ENCODE measurements at places on chromosomes 2 and 18.

DNA sequence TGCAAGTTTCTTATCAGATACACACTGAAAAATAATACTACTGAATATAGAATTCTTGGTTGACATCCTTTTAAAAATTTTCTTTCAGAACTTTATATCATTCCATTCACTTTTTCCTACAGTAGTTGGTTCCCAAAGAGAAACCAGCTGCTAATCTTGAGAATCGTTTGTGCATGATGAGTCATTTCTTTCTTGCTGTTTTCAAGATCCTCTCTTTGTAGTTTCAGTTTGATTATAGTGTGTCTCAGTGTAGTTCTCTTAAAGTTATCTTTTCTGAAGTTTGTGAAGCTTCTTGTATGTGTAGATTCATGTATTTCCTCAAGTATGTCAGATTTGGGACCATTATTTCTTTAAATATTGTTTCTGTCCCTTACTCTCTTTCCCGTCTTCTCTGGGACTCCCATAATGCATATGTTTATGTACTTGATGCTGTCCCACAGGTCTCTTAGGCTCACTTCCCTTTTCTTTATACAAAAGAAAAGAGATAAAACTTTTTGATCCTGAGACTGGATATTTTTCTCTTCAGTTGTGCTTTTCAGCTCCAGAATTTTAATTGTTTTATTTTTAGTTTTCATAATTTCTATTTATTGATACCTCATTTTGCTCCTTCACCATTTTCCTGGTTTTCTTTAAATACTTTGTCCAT, 801.0 kb downstream of the TDRD15 start:
- no peak for DNase-seq

DNA sequence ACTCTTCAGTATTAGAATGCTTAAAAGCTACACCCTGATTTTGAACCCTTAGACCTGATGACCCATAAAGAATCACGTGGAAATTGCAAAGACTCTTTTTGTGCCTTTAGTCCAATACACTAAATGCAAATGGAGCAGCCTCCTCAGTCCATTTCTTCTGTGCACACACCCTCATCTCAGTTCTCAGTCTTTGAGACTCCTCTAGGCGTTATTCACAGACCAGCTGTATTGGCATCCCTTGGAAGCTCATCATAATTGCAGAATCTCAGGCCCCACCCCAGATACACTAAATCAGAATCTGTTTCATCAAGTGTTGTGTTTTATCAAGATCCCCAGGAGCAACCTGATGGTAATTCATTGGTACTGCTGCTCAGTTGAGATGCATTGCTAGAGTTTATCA, 335.0 kb upstream of the ATP5MC3 start:
- no peak for DNase-seq

DNA sequence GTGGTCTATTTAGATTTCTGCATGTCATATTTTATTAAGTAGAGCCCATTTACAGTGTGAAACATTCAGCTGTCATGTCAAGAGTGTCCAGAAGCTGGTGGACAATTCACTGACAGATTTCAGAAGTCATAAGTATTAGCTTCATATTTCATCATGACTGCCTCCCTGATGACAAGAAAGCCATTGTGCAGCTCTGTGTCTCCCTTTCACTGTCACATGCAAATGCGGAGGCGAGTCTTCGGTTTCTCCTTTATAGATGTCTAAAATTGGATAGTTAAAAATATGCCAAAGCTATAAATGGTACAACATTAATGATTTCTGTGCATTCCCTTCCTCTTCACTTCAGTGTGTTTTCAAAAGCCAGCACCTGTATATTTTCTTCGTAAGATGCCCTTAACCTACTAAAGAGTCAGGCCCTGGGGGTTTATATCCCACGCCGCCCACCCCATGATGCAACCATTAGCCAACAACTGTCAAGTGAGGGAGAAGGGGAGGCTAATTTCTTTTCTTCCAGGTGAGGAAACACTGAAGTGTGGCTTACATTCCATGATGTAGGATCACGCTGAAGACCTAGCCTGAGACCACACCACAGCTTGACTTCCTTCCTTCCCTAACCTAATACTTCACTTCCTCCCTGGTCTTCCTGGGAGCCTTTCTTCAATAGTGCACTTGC, 99.6 kb upstream of the DDX18 start:
- no peak for DNase-seq

DNA sequence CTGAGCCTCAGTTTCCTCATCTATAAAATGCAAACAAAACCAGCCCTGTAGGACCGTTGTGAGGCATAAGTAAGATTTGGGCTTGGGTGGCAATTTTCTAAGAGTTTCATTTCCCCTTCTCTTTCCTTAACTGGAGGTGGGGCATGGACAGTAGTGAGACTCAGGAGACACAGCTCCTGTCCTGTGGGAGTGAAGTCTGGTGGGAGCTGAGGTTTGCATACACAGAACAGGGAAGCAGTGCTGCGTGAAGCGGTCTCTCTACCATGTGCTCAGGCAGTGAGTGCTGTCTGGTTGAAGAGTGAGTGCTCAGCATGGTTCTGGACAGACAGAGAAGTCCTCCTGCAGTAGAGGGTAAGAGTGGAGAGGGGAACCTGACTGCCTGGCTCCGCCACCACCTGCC, 62.3 kb upstream of the MCFD2 start:
- no peak for DNase-seq

DNA sequence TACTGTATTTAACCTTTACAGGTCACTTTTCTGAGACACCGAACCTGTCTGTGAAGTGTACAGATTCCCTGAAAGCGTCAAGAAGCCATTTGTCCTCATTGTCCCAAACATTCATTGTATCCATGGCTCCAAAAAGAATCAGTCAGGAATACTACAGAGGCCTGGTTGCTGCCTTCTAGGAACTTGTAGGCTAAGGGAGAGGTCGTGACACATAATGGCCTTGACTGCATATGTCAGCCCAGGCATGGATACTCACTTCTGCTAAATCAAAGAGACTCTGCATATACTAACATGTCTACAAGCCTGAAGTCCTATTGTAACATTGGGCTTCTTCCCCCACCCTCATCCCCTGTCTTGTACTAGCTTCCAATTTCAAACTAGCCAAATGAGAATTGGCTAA, 40.2 kb downstream of the ONECUT2 start:
- DNase-seq = no peak

GRCh38 chr2:206259376-206260187, 14.9 kb upstream of the ZDBF2 start:
- no peak for DNase-seq

Data from hindlimb muscle (tissue), 1 donor.